Right ventricle myocardium inferior (tissue), 1 donor: ENCODE measurements at places on chromosomes 2 and 18. TPM values are rescaled to one million over a fixed set of nuclear protein-coding genes. Genes with fewer than 3 reads are reported as not detected.

DNA sequence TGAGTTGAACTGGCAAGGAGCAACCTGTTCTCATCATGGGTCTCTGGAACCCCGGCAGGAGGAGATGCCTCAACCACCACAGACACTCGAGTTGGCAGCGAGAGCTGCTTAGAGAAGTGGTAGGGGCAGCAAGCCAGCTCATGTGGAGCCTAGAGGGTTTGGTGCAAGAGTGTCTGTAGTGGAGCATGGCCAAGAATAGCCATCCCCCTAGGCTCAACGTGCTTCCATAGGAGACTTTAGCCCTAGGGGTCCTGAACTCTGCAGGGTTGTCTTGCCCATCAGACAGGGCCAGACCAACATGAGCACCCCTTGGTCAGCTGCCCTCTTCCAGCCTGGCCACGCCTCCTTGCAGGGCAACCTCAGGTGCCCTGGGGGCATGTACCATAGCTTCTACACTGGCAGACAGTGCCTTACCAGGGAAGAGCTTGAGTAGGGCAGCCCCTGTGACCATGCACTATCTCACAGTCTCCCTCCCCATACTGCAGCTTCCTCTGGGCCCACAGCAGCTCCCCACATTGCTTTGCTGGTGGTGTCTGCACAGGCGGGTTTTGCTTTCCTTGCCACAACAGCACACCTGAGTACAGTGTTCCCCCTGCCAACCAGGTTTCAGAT is 187.1 kb downstream of the EXOC6B start:
- no peak for DNase-seq

DNA sequence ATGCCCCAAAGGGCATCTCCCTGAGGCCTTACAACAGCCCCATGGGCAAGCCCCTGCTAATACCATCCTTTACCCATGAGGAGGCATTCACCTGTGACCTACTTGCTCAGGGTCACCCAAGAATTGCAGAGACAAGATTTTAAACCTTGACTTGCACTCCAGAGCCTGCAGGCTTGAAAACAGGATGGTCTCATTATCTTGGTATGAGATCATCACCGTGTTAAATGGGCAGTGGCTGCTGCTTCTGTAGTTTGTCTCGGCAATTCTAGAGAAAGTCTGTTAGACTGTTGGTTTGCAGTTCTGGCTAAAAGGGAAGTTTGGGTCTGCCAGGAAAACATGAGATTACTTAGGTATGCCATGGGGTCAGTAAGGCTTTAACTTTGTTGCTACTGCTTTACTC is 698.9 kb downstream of the GALR1 start:
- no peak for DNase-seq

DNA sequence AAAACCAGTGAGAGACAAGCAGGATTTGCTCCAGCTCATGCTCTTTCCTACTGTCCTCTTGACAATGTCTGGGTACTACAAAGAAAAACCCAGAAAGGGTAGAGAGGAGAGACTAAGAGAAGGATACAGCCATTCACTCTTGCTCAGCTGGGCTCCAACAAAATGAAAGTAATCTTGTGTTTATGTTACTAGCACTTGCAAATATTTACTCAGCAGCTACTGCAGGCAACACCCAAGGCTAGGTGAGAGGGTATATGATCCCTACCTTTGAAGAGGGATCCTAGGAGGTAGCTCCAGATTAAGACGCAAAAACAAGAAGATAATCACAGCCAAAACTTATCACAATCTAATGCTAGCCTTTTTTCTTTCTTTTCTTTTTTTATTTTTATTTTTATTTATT is 329.6 kb upstream of the ACVR2A start:
- DNase-seq = no peak

GRCh38 chr2:44553456-44553855 is 191.7 kb downstream of the CAMKMT start:
- no peak for DNase-seq

GRCh38 chr2:37809525-37809924 is 115.6 kb upstream of the RMDN2 start:
- no peak for DNase-seq

DNA sequence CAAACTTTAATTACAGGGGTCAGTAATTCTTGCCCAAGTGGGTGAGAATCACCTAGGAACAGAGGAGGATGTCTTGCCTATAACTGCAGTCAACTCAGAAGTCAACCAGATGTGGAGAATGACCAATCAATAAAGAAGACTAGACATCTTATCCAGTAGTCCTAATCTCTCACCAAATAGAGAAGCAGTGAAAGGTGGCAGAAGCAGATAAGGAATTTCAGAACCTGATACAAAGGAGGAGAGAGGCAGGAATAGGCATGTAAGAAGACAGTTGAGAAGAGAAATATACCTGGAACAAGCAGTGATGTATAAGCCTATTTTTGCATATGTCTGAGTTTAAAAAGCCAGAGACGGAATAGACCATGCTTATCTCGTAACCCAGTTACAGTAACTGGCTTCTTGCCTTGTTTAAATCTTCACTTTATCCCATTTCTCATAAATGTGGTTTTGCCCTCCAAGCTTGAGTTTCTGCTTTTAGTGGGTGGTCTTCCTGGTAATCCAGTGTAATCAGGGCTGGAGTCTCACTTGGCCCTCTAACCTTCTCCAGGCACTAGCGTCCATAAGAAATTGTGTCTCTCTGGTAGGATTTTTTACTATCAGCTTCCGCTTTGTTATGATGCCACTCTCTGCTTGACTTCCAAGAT is 401.0 kb downstream of the SUCLG1 start:
- DNase-seq = no peak

The OTOS gene
- total RNA-seq = not detected

GRCh38 chr2:47265158-47265557 is 110.0 kb upstream of the STPG4 start:
- DNase-seq = no peak

The SPATA3 gene
- not detected for total RNA-seq

The CHRNG gene
- not detected for total RNA-seq

DNA sequence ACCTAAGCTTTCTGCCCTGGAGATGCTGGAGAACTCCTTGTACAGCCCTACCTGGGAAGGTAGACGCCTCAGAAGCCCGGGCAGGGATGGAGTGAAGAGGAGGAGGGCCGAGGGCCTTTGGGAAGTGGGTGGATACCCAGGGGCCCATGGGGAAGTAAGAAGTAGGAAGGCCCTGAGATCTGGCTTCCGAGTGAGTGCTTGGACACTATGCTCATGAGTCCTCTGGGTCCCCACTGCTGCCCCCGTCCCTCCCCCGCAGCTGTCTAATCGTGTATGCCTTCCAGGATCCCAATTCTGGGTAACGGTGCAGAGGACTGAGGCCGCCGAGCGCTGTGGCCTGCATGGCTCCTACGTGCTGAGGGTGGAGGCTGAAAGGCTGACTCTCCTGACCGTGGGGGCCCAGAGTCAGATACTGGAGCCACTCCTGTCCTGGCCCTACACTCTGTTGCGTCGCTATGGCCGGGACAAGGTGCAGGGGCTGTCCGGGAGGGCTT is 1.1 kb downstream of the DOK1 start:
- peak; percentile 65 for DNase-seq

The PTPN18 gene
- total RNA-seq = 16.9 TPM

DNA sequence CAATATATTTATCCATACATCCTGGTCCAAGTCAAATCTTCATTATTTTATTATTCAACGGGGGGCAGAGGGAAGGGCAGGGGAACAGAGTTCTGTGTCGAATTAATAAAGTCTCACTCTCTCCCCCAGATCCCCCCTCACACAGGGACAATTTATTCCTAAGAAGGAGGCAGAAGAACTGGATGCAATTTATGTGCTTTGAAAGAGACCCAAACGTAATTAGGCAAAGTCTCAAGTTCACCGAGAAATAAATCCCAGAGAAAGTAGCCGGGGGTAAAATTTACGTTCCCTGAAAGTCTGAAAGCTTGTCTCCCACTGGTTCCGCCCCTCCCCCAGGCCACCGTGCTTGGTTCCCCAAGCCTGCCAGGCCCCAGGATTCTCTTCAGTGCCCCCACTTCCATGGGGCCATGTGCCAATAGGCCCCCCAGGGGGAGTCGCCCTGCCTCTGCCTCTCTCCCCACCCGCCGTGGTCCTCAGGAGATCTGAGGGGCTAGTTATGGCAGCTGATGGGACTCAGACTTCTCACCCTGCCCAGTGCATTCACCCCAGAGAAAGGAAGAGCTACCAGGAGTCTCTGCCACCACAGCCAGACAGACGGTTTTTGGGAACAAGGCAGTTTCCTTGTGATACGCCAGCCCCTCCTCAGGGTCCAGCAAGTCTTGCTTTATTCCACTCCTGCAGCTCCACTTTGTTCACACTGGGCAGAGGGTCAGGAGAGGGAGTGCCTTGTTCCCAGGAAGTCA is 215.5 kb downstream of the CYP26B1 start:
- DNase-seq = peak; percentile 26

GRCh38 chr2:237153181-237153580 is 67.5 kb downstream of the COPS8 start:
- DNase-seq = no peak

- no peak for DNase-seq
Observed at GRCh38 chr2:54927085-54927750, 123.0 kb downstream of the RTN4 start.
